NCI-H82 (cell line): ENCODE measurements at places on chromosomes 7 and 10.

DNA sequence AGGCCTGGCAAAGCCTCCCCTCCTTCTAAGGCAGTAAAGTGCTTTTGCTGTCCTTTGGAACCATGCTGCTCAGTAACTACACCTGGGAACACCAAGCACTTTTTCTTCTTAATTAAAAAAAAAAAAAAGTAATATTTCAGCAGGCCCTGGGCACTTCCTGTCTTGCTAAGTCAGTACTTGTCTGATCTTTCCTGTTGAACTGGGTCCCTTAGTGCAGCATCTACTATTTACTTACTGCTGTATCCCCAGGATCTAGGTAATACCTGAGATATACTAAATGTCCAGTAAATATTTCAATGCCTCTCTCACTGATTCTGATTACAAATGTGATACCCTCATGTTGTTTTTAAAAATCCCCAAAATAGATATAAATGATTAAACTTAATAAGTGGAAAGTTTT is 77.4 kb downstream of the PPP1R3C start:
- no peak for DNase-seq

DNA sequence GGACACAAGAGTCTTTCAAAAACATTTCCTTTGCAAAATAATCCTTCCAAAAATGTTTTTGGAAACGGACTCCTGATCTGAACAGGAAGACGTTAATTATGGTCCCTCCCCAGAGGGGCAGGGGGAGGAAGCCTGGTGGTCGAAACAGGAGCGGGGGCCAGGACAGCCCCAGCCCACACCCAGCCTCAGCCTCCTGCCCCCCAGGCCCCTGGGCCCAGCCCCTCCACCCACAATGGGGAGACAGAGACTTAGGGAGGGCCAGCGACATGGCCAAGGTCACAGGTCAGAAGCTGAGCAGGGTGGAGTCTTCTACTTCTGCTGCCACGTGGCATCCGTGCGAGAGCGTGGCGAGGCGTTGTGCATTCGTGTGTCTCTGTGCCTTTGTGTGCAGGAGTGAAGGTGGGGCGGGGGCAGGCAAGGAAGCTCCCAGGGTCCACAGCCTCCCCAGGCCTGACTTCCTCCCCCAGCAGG is 14.0 kb upstream of the GRIFIN start:
- DNase-seq = no peak

DNA sequence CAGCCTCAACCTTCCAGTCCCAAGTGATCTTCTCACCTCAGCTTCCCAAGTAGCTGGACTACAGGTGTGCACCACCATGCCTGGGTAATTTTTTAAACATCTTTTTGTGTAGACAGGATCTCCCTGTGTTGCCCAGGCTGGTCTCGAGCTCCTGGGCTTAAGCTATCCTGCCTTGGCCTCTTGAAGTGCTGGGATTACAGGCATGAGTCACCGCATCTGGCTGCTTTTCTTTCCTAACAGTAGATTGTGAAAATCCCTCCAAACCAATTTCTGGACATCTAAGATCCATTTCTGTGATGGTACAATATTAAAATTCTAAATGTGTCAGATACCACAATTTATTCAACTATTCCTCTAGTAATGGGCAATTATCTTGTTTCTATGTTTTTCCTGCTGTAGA is 38.7 kb downstream of the RAB18 start:
- peak; percentile 27 for DNase-seq

- DNase-seq = no peak
Observed at GRCh38 chr7:121163699-121164098, 165.1 kb upstream of the WNT16 start.
